ENCODE measurements at places on chromosomes 3 and 15.

DNA sequence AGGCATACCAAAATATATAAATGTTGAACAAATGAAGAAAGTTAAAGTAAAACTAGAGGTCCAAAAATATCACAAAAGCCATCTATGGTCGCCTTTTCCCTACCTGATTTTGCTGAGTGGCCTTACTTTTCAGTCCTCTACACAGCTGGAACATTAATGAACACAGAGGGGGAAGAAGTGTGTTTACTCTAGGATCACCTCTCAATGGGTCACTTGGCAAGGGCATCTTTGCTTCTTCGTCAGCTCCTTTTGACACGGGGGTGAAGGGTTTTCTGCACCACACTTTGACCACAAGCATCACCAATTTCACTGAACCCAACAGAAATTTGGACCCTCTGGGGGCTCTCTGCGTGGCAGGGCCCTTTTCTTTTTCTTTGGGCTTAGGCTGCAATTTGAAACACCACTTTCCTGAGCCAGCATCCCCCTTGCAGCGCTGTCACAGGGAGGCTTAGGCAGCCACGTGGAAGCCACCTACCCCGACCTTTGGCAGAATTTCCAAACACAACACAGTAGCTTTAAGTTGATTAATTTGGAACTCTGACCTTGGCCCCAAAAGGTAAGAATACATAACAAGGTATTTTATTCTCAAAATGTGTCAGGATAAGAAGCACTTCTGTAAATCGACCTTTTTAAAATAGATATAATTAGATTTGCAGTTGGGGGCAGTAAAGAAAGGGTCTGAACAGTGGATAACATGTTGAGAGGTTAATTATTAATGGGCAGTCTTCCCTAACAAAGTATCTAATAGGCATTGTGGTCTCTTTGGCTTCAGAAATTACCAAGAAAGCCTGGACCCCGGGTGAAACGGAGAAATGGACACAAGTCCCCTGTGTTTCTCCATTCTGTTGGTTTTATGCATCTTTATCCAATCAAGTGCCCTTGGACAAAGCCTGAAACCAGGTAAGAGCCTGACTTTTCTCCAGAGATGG lies at the start of gene LIPC:
Gene LIPC, plus strand, starts transcription at position 771 of the 929 bp plus-strand sequence. Its CDS starts 42 bp downstream, at position 813.
- no peak for DNase-seq

DNA sequence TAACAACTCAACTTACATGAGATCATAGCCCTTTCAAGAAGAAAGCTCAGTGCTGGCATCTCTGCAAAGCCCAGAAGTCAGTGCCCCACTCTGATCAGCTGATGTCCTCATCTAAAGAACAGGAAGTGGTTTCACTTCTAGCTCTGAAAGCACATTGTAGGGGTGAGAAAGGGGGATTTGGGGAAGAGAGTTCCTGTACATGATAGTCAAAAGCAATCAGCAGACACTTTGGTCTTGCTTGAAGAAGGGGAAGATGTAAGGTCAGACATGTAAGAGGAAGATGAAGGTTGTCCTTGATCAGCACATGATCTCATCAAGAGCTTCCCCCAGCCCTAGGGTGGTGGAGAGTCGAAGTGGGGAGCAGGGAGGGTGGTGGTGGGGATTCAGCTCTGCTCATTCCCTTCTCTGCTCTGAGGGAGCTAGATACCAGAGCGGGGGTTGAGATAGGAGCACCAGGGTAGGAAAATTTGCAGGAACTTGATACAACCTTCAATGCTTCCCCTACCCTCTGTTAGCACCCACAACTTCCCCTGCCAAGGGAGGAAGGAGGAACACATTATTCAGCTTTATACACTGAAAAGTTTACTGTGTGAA lies 76.4 kb upstream of the ETV5 start:
- no peak for DNase-seq

DNA sequence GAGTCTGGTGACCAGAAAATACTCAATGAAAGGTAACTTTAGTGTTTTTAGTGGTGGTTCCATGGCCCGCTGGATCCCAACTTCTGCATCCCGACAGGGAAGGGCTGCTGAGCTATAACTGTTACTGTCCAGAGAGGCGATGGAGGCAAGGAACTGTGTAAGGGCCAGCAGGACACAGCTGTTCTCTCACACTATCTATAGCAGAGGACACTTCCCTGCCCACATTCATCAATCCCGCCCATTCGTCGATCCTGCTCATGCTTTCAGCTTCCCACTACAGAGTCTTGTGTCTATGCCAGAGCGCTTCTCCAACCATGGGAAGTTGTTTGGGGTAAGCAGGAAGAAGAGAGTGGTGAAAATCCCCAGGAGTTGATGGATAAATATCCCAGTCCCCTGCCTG lies 8.4 kb downstream of the COLQ start:
- no peak for DNase-seq

- DNase-seq, result no peak
Measured at GRCh38 chr3:168973897-168974296, 689.6 kb downstream of the MECOM start.
